ENCODE measurements at places on chromosomes 6 and 20. TPM values are rescaled to one million over a fixed set of nuclear protein-coding genes. Genes with fewer than 3 reads are reported as not detected.

GRCh38 chr6:127185437-127185995 lies 67.0 kb downstream of the RSPO3 start:
- no peak for DNase-seq

DNA sequence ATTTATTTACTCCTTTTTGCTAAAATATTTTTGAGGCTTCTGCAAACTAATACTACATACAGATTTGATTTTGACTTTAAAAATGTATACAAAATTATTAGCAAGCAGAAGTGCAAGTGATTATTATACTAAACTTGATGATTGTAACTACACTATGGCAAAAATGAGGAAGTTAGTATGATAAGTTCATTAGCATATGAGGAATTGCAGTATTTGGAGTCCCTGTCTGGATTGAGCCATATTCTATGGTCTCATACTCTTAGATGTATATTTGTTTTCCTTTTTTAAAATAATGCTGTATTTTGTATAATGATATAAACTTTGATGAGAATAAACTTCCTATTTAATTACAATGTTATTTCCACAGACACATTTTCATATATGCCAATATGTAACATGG lies 13.9 kb downstream of the CRISP3 start:
- DNase-seq = no peak

DNA sequence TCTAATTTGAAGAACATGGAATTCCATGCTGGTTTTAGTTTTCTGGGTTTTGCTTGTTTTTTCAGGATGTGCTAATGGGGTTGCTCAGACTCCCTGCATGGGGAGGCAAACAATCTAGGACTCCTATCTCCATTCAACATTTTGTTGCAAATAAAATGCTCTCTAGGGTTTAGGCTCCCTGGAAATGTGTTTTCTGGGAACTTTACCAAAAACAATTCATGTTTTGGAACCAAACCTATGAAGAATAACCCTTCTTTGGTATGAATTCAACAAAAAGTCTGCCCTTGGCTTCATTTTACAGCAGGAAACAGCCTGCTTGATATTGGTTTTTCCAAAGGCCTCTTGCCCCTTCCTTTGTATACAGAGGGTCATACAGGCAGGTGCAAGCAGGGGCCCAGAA lies 217.7 kb downstream of the FOXA2 start:
- no peak for DNase-seq

KIF6 gene
- total RNA-seq = not detected

DNA sequence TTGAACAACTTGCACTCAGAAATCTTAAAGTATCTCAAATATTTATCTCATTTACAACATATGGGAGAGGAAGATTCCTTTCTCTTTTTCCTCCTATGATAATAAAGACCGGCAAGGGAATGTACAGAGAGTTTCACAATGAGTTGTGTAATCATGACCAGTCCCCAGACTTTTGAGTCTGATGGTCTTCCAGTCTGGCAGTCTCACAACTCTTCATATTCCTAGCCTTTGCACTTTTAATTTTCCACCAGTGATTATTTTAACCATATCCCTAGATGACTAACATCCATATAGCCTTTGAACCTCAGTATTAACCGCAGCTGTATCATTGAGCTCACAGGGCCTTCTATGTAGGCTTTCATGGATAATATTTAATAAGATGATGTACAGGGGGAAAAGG lies 278.5 kb downstream of the KHDC1L start:
- DNase-seq = no peak

FAM83B gene
- not detected for total RNA-seq

All from myocyte (in vitro differentiated cells).